Activated naive CD8-positive, alpha-beta T cell treated with anti-CD3 and anti-CD28 coated beads, Interleukin-2, amount 10 ng/mL, durations not matched to agents 7 days and 5 days (primary cell): ENCODE measurements at places on chromosomes 2 and 18. TPM values are rescaled to one million over a fixed set of nuclear protein-coding genes. Genes with fewer than 3 reads are reported as not detected.

GRCh38 chr2:233061591-233062450 lies 1.7 kb downstream of the INPP5D start:
- DNase-seq: peak; percentile 65

IL36RN gene
- total RNA-seq: not detected

GRCh38 chr2:219045937-219046550 lies 4.7 kb upstream of the CFAP65 start:
- peak; percentile 64 for DNase-seq

ANTXR1 gene
- total RNA-seq: 0.09 TPM

- no peak for DNase-seq
These were observed 70.6 kb upstream of the ITGB6 start for GRCh38 chr2:160270571-160271113.
